ENCODE measurements at places on chromosomes 7 and 10.

DNA sequence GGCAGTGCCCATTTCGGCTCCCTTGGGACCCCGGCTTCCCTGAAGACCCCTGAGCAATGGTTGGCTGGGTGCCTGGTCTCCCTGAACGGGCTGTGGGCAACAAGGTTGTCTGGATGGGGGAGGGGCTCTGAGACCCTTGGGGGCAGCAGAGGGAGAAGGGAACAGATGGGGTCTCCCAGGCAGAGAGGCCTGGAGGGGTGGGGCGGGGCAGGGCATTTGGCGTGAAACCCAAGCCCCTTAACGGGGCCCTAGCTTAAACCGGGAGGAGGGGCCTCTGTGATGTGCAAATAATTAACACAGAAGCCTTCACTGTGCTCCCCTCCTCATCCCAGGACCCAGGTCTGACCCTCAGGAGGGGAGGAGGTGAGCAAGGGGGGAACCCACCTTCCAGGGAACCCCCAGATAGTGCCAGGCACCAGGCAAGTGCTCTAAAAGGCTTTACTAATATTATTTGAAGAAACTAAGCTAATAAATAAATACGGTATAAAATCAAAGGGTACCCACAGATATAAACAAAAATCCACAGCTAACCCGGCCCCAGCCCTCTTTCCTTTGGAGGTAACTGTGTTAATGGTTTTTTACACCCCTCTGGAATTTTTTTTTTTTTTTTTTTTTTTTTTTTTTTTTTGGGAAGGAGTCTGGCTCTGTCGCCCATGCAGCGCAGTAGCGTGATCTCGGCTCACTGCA, 170.8 kb downstream of the RNF216 start:
- no peak for DNase-seq

DNA sequence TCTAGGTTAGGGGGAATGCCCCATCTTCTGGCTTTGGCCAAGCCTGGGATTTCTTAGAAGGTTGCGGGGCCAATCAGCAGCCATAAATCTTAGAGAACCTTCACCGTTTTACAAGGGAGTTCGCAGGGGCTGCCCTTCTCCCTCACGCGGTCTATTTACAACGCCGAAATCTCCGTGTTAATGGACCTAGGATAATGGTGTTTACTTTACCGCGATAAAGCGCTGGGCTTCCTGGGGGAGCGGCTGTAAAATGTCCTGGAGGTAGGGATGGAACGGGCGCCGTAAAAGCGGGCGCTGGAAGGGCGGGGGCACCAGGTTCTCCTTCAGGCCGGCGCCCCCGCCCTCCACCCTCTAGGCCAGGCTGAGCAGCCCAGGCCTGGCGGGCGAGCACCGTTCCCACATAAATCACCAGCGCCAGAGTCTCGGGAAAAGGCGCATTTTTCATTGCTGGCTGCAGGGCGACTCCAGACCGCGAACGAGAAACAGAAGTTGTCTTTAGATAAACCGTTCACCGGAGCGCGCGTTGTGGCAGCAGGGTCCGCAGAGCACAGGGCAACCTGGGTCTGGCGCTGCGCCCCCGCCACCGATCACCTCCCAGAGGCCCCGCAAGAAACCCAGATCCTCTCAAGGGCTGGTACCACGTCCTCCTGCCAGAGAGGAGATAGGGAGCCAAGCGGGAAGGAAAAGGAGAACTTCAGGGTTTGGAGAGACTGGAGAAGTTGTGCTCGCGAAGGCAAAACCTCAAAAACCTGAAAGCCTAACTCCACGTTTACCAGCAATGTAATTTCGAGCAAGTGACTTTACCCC, 12.5 kb upstream of the NKX2-3 start:
- DNase-seq = no peak

DNA sequence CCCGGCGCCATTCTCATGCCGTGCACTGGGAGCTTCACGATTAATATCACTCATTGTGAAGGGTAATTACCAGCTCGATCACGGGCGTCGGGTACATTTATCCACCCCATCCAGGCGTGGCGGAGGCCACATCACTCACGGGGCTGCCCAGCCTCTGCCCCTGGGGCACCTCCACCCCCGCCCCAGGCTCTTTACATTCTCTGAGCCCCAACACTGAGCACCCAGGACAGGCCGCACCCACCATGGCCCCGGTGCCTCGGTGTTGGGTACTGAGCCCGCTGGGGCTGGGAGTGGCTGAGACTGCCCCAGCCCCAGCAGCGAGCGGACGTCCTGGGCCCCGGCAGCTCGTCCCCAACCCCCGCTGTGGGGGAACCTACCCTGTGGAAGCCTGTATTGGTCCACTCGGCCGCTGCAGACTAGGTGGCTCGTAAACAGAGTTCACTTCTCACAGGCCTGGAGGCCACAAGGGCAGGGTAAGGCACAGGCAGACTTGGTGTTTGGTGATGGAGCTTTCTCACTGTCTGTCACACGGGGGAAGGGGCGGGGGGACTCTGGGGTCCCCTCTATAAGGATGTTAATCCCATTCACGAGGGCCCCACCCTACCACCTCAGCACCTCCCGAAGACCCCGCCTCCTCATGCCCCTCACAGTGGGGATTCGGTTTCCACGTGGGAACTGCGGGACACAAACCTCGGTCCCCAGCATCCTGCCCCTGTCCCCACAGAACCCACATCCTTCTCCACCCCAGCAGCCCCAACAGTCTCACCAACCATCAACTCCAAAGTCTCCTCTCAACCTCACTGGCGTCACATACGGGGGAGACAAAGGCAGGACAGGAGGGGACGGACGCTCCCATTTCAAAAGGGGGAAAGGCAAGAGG, 184.1 kb downstream of the ELFN1 start:
- DNase-seq = no peak

- no peak for DNase-seq
These were observed 356.6 kb upstream of the ZMIZ1 start for GRCh38 chr10:78712147-78712546.

DNA sequence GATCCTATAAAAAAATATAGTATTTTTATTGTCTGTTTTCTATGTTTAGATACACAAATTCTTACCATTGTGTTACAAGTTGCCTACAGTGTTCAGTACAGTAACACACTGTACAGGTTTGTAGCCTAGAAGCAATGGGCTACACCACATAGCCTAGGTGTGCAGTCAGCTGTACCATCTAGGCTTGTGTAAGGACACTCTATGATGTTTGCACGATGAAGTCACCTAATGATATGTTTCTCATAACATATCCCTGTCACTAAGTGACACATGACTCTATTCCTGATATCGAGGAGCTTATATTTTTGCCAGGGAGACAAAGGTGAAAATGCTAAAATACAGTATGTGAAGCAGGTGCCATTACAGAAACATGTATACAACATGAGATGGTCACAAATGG, 18.6 kb downstream of the ZNF25 start:
- DNase-seq = no peak

- no peak for DNase-seq
These were observed 55.6 kb upstream of the KMT2E start for GRCh38 chr7:104958371-104958865.

- no peak for DNase-seq
These were observed 91.2 kb downstream of the FAM13C start for GRCh38 chr10:59271160-59271559.

DNA sequence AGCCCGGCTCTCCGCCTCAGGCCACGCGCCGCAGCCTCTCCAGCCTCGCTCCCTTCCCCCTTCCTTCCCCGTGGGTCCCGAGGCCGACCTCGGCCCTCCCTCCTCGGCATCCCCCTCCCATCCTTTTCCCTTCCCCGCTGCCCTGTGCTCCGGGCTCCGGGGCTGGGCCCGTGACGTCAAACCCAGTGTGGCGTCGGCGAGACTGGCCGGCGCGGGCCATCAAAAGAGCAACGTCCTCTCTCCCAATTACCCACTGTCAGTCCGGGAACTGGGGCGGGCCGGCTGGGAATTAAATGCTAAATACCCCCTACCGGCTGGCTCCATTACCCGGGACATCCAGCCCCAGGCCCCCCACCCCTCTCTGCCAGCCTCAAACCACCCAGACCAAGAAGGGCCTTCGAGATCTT, 2.6 kb upstream of the GATA3 start:
- no peak for DNase-seq

DNA sequence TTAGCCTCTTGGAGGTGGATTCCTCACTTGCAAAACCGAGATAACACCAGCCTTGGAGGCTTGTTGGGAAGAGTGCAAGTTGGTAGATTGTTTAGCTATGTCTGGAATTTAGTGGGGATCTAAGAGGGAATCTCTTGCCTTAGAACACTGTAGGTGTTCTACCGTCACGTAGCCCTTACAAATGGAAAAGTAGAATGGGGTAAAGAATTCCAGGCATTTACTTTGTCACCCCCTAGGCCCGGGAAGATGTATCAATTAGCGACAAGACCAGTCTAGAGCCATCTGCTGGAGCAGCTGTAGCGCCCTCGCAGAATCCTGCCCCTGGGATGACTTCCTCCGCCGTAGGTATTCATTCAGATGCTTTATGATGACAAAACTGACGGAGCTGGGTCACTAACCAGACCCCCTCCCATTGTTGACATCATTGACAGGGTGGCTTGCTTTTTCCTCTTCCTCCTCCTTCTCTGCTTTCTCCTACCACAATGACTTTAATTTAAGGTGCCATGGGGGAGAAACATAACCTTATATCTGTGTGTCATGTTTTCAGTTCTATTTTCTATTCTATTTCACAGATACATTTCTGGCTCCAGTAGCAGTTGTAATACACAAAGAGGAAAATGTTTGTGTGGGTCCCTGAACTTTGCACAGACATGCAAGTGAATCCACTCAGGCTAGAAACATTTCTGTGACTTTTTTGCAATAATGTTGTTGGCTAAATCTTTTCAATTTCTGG, 262.6 kb upstream of the LYZL1 start:
- DNase-seq = no peak

DNA sequence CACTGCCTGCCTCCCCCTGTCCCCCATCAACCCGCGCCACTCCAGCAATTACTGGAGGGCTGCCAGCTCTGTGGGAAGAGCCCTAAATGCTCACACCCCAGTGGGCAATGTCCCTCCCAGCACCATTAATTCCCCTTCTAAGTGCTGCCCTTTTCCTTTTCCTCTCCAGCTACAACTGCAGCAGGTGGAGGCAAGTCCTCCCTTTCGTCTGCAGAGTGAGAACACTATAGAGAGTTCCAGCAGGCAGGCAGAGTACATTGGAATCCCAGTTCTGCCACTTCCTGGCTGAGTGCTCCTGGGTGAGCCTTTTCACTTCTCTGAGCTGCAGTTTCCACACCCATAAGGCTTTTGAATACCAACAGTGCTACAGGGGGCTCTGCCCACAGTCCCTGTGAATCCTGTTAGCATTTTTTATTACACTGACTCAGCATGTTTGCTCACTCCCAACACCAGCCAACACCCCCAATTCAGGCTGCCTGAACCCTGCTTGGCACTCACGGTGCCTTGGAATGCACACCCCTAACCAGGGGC, 447.0 kb downstream of the GRID1 start:
- no peak for DNase-seq

DNA sequence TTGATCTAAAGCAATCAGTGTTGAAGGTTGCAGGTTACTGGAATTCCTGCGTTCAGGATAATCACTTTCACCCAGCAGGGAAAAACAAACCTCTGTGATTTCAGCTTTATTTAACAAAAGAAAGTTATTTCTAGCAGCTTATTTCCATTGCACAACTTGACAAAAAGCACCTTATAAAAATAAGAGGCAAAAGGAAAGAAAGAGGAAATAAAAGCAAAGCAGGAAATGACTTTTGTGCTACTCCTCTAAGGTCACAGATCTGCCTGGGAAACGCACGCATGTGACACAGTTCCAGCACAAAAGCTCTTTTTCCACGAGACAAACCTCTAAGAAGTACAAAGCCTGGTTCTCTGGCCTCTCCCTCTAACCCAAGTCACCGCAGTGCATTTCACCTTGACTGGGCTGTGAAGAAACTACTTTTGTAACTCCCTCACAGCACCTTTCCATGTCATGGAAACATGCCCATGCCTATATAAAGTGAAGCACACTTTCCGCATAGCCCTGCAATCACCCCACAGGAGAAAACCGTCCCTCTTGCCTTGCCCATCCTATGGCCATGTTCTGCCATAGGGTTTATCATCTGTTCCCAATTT, 870 bp downstream of the ANK3 start:
- DNase-seq = no peak

- no peak for DNase-seq
These were observed 143.9 kb downstream of the PFKFB3 start for GRCh38 chr10:6346631-6347030.

DNA sequence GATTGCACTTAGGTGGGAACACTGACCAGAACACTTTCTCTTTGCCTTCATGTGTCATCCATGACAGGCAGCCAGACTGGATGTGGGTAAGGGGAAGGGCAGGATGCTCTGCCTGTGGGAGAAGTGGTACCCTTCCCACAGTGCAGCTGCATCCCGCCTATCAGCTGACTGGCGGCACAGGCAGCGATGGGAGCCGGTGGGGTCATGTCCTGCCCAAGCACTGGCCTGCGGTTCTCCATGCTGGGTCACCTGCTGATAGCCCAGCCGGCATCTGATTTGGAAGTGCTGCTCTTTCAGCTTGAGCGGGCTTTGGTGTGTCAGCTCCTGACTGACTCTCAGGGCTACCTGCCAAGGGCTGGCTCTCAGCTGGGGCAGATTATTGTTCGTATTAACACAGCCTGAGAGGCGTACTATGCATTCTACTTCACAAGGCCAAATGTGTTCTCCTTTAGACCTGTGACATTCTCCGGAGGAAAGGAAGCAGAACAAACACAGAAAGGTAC, 105.2 kb upstream of the PDLIM1 start:
- DNase-seq = no peak

DNA sequence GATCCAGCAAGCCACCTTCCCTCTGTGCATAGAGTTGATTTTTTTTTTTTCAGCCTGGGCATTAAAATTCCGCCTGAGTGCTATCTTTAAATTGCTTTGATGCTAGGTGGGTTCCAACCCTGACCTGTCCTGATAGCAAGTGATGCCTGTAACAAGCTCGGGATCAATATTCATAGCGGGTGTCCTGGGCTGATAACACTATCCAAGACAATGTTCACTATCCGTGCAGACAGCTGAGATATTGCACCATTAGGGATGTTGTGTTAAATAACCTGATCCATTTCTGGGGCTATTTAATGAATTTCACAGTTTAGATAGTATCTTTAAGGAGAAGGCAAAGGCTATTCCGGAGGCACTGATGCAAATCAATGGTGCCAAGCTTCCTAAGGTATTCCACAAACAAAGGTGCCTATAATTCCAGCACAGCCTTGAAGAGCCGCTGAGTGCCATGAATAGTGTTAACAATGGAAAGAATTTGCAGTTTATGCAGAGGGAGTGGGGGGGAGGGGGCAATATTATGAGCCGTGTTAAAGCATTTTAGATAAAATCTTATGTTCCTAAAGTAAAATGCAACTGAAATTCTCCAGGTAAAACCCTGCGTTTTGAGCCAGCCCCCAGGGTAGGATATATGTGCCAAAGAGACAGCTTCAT, 4.2 kb upstream of the NKX1-2 start:
- no peak for DNase-seq

DNA sequence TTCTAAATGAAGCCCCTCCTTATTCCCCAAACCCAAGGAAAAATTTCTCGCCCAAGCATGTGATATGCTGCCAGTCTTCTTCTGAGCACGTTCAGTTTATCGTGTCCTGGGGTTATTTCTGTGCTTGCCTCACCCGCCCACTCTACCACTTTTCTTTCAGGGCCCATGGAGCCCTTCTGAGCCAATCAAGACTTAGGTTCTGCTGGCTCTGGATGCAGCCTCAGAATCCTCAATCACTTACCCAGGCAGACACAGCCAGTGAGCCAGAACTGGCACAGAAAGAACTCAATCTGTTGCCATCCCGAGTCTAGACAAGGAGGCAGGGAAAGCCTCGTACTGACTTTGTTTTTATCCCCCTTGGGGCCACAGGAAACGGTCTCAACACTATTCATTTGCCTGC, 34.2 kb upstream of the C10orf90 start:
- DNase-seq = no peak

- no peak for DNase-seq
These were observed 10.4 kb downstream of the HTR7 start for GRCh38 chr10:90847436-90847835.

- DNase-seq = no peak
These were observed 16.4 kb downstream of the GSDME start for GRCh38 chr7:24740871-24741270.

Measured in testis (tissue), 5 donors.